ENCODE measurements at places on chromosomes 16 and 17.

DNA sequence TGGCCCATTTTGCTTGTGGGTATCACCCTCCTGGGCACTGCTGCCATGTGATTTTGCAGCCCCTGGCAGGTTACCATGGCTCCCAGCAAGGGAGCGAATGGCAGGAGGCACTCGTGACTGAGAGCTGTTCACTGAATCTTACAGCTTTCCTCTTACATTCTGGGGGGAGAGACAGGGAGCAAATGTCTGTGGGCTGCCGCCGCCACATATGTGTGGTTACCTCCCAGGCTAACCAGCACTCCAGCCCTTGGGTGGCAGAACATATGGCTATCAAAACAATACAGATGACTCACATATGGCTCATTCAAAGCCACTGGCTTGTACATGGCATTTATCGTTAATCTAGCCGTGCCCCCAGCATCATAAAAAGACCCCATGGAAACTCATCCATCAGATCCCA is 19.8 kb downstream of the GTF3C1 start:
- peak; percentile 99 for DNase-seq

- DNase-seq: no peak
Observed at GRCh38 chr17:9020824-9021157, 519 bp upstream of the NTN1 start.

GRCh38 chr17:44381810-44382305 is 7.6 kb downstream of the ITGA2B start:
- no peak for DNase-seq

DNA sequence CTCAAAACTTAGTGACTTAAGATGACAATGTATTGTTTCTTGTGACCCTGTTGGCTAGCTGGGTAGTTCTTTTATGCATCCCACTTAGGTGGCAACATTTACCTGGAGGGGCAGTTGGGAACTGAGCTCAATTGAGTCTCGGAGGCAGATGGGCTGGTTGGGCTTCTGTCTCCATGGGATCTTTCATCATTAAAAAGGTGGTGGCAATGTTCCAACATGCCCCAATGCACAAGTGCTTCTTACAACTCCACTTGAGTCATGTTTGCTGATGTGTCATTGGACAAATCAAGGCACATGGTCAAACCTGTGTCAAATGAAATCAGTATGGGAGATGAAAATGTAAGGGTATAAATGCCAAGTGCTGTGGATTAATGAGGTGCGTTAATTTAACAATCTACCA is 11.7 kb upstream of the HS3ST3B1 start:
- no peak for DNase-seq

- no peak for DNase-seq
Observed at GRCh38 chr16:73052576-73052975, 4.6 kb upstream of the ZFHX3 start.

DNA sequence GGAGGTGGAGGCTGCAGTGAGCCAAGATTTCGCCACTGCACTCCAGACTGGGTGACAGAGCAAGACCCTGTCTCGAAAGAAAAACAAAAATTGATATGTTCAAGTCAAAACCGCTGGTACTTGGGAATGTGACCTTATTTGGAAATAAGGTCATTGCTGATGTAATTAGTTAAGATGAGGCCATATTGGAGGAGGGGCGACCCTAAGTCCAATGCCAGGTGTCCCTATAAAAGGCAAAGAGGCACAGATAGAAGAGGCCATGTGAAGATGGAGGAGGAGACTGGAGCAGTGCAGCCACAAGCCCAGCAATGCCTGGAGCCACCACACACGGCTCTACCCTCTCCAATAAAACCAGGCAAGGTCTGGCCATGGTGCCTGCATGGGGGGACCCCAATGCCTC is 50.8 kb upstream of the JPH3 start:
- DNase-seq: no peak

GRCh38 chr16:1602285-1602684 is 9.6 kb downstream of the IFT140 start:
- no peak for DNase-seq

GRCh38 chr16:30904114-30904780 is 7.8 kb downstream of the CTF1 start:
- DNase-seq: no peak

- DNase-seq: no peak
Observed at GRCh38 chr17:82007495-82008257, 15.0 kb downstream of the CENPX start.

DNA sequence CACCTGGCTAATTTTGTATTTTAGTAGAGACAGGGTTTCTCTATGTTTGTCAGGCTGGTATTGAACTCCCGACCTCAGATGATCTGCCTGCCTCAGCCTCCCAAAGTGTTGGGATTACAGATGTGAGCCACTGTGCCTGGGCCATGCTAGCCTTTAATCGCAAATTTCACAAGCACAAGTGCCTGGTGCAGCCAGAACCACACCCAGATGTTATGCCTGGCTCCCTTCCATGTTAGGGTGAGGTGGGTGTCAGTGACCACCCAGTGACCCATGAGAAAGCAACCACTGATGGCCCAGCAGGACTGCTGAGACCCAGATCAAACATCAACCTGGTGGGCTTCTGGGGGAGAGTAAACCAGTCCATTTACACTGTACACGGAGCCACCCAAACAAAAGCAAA is 241.9 kb downstream of the CDH11 start:
- no peak for DNase-seq

DNA sequence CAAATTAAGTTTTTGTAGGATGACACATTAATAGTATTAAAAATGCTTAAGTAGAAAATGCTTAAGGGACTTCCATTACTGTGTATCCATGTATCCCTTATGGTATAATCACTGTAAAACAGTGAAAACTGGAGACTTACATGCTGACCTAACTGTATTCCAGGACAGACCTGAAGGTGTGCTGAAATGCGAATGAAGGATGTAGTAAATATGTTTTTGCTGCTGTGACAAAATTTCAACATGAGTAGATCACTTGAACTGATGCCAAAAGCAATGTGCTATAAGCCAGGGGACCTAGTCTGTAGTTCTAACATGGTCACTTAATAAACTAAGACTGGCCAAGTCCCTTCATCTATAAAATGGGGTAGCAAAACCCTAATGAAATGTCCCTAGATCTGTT is 142.0 kb upstream of the CORO6 start:
- no peak for DNase-seq

DNA sequence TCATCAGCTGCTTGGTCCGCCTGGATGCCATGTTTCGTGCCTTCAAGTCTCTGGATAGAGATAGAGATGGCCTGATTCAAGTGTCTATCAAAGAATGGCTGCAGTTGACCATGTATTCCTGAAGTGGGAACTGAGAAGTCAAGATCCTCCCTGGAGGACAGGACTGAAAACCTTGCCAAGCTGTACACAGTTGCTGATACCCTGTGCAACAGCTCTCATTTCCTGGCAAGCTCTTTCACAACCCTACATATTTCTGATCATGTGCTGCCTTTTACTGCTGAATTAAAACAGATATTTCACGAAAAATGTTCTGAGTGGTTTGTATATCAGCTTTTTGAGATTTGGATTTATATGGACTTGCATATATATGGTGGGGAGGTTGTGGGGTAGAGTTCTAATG is 898 bp downstream of the CAPNS2 start:
- DNase-seq: no peak

GRCh38 chr16:86459266-86459665 is 51.1 kb upstream of the FOXF1 start:
- DNase-seq: no peak

DNA sequence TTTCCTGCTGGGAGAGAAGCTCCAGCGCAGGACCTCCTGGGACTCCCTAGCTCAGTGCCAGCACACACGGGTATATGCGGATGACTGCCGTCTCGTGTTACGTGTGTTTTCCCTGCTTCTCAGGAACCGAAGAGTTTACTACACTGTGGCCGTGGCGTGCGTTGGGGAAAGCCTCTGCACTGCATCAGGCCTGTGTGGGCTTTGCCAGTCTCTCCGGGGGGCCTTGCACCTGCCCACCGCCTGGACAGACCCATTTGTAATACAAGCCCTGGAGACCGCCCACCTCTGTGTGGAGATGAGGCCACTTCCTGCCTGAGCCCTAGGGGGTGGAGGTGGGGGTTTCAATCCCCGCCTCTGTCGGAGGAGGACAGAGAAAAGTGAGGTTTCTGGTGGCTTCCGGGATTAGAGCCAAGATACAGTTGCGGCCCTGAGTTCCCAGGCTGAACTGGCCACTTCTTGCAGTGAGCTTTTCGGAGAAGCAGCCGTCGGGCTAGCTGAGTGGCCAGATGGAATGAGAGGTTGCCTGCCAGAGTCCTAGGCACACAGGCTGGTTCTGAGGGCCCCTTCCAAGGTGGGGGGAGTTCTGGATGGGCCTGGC is 43.4 kb upstream of the GSE1 start:
- no peak for DNase-seq

GRCh38 chr17:79484600-79485418 is 126.0 kb downstream of the RBFOX3 start:
- DNase-seq: peak; percentile 82

DNA sequence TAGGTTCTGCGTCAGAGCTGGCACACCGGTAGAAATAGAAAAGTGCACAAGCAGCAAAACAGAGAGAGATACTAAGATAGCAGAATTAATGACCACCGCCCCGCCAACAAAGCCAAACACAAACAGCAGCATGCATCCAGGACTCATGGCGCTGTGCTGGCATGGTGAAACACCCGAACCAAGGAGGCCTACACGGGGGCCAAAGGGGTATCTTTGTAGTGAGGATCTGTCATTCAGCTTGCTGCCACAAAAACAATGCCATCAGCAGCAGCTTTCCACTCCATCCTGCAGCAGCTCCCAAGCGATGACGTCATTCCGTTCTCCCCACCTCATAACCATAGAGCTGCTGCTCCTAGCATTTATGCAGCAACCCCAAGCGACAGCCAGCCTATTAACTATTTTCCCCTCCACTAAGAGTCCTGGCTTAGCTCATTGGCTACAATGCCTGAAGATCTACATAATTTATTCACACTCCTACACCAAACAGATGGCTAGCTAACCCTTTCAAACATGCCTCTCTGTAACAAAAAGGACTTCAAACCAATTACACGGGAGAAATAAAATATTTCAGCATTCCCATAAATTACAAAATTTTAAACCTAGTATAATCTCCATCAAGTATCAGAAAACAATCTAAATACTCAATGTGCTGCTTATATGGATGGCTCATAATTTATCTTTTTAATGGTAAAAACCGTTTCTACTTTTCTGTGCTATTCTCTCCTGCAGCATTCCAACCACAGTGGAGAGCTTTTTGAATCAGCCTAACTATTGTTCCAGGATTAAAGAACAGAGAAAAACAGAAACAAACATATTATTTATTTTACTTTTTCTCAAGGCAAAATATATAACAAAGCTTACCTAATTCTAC is 73.9 kb downstream of the SPAG9 start:
- DNase-seq: peak; percentile 99

- no peak for DNase-seq
Observed at GRCh38 chr16:19503461-19504075, 18.3 kb downstream of the GDE1 start.

DNA sequence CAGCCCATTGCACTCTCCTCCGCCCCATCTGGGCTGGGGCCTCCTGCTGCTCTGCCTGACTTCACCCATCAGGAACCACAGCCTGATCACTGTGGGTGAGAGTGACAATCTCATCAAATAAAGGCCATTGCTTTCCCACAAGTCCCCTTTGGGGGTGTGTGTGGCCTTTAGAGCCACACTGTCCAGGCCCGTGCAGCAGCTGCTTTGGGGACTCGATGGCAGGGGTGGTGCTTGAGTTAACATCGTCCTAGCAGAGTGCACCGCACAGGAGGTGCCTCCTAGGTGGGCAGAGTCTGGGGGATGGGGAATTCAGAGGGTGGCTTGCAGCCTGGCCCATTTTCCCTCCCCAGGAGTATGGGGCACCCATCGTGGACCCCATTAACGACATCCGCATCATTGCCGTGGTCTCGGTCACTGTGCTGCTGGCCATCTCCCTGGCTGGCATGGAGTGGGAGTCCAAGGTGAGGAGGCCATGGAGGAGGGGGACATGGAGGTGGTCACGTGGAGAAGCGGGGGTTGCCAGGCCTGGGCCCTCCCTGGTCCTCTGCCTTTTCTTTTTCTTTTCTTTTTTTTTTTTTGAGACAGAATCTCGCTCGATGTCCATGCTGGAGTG is 5.4 kb downstream of the SLC12A3 start:
- DNase-seq: no peak

DNA sequence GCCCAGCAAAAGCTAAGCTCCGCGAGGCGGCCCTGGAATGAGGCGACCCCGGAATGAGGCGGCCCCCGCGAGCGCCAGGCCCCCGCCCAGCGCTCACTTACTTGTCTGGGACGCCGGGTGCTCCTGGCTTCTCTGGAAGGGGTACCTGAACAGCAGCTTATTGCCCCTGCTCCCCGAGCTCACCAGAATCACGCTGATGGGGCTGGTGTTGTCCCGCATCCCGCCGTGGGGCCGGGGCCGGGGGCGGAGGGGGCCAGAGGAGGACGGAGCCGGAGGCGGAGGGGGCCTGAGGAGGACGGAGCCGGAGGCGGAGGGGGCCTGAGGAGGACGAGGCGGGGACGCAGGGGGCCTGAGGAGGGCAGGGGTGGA is 440 bp downstream of the NPRL3 start:
- no peak for DNase-seq

GRCh38 chr17:33209671-33210070 is 83.4 kb downstream of the ASIC2 start:
- no peak for DNase-seq

DNA sequence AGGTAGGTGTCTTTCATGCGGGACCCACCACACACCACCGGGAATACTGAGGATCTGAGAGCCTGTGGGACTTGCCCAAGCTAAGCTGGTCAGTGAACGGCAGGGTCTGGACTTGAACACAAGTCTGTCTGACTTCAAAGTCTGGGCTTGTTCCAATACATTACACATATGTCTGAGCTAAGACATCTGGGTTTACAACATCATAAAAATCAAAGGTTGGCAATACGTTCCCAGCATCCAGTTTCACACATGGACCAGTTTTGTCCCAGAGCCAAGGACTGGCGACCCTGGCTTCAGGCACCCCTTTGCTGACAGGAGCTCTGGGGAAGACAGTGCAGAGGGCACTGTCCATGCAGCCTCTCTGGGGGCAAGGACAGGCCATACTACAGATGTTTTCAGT is 27.9 kb upstream of the AXIN2 start:
- no peak for DNase-seq

DNA sequence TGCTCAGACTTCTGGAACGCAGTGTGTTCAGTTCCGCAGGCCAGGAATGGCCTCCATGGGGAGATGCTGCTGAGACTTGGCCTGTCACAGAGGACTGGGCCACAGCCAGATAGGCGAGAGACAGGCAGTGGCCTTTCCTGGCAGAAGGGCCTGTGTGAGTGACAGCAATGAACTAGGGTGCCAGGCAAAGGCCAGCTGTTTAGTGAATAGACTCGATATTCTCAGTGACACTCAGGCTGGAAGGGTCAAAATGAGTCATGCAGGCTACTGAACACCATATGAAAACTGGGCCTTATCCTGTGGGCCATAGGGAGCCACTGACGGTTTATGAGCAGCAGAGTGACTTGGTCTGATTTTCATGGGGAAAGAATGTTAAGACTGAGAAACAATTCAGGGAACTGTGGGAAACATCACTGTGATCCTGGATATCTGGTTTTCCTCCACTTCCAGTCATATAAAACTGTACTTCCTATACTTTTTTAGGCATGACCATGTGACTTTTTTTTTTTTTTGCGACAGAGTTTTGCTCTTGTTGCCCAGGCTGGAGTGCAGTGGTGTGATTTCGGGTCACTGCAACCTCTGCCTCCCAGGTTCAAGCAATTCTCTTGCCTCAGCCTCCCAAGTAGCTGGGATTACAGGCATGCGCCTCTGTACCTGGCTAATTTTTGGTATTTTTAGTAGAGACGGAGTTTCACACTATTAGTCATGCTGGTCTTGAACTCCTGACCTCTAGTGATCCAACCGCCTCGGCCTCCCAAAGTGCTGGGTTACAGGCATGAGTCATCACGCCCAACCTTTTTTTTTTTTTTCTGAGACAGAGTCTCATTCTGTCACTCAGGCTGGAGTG is 5.2 kb upstream of the NUBP1 start:
- DNase-seq: no peak

- no peak for DNase-seq
Observed at GRCh38 chr17:29344201-29344856, 45.8 kb upstream of the TAOK1 start.
